Heart left ventricle (tissue), 16 donors: ENCODE measurements at places on chromosomes 13 and 19. TPM values are rescaled to one million over a fixed set of nuclear protein-coding genes. Genes with fewer than 3 reads are reported as not detected.

GRCh38 chr13:35992964-35993363, 138.2 kb downstream of the DCLK1 start:
- no peak for DNase-seq

DNA sequence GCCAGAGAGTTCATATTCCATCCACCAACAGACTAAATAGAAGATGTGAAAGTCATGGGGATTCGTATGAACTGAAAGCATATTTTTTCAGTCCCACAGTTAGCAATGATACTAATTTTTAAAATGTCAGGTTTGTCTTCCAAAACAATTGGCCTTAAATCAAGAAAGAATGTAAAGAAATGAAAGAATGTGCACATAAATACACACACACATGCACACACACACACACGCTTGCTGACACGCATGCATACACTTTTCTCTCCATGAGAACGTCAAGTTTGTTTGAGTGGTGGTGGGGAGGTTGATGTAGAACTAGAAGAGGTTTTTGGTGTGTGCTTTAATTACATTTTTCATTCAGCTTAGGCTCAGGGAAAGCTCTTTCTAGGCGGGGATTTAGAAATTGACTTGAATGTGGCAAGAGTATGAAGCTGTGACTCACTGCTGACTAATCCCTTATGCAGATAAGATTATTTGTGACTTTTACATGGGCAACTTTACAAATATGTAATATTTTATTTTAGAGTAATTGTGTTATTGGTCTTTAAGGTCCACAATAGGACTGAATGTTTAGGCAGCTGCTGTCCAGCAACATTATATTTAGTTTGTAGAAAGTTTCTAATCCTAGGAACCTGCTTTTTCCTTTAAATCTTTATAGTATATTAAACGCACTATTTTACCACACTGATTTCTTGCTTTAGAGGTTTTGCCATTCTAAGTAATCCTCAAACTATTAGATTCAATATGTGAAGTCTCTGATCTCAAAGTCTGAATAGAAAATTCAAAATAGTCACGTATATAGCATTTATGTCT, 18.8 kb downstream of the FLT1 start:
- no peak for DNase-seq

DNA sequence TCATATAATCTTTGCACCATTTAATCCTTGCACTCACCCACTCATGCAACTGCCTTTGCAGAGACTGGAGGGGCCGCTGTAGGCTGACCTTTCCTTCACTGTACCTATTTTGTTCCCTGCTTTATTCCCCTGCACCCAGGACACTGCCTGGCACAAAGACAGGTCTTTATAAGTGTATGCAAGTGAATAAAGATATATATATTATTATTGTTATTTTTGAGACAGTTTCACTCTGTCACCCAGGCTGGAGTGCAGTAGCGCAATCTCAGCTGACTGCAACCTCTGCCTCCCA, 3.8 kb downstream of the ALOX5AP start:
- DNase-seq: no peak

GRCh38 chr13:110177790-110178189, 129.2 kb downstream of the COL4A1 start:
- DNase-seq: no peak

DNA sequence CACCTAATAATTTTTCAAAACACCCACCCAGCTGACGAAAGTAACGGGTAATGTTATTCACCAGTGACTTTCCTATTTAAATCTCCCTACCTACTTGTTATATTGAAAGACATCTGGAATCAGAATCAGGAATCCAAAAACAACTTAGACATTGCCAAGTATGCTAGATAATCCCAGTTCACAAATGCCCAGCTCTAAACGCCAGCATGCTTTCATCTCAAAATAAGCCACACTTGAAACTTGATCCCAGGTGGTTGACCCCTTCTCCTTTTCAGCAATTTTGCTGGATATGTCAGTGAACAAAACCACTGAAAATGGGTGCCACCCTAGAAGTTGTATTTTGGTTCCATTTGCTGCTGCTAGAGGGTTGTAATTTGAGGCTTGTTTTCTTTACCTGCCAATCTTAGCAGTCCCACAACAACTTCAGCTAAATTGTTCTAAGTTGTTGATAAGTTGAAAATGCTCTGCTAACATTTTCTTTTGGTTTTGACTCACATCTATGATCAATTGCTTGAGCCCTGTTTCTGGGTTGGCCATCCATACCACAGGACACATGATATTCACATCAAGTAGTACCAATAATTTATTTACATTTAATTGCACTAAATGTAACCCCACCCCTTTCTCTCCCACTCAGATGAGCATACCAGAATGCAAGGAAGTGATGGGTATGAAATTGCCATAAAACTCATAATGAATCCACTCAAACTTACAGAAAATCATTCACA, 66.4 kb downstream of the DCT start:
- DNase-seq: no peak

DNA sequence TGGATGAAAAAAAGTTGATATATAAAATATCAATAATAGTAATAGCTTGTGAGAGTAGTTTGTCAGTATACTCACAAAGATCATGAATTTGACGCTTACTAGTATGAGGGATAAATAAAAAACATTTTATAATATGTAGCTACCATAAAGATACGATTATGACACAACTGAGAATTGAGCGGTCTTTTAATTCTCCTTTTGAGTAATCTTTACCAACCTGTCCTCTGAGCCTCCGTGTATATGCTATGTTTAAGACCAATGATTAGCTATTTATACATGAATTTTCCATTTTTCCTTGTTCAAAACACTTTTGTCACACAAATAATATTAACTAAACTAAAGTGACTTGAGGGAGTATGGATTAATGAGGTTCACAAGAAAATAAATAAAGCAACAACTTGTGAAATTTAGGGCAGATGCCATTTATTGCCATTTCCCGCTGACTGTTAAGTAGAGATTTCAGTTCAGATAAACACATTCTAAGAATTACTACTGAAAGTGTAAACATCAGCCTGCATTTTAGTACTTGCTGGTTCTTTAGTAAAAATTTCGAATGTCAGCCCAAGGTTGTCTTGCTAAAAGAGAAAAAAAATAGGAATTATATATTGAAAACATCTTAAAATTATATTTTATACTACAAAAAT, 6.2 kb upstream of the IRS2 start:
- no peak for DNase-seq

DNA sequence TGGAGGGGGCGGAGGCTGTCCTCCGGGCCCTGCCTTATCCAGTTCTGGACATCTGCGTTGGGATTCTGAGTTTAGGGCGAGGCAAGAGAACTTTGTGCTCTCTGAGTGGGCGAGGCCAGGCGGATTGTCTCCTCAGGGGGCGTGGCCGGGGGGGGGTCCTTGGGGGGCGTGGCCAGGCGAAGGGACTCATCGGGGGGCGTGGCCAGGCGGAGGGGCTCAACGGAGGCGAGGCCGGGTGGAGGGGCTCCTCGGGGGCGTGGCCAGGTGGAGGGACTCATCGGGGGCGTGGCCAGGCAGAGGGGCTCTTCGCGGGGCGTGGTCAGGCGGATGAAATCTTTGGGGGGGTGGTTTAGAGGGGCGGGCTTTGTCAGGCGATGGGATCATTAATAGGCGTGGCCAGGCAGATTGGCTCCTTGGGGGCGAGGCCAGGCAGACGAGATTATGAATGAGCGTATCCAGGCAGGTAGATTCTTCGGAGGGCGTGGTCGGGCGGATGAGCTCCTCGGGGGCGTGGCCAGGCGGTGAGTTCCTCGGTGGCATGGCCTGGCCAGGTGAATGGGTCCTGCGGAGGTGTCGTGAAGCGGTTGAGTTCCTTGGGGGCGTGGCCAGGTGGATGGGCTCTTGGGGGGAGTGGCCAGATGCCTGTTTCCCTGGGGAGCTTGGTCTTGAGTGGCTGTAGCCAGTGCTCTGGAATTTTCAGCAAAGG, 10.3 kb upstream of the CACNG7 start:
- DNase-seq: no peak

DNA sequence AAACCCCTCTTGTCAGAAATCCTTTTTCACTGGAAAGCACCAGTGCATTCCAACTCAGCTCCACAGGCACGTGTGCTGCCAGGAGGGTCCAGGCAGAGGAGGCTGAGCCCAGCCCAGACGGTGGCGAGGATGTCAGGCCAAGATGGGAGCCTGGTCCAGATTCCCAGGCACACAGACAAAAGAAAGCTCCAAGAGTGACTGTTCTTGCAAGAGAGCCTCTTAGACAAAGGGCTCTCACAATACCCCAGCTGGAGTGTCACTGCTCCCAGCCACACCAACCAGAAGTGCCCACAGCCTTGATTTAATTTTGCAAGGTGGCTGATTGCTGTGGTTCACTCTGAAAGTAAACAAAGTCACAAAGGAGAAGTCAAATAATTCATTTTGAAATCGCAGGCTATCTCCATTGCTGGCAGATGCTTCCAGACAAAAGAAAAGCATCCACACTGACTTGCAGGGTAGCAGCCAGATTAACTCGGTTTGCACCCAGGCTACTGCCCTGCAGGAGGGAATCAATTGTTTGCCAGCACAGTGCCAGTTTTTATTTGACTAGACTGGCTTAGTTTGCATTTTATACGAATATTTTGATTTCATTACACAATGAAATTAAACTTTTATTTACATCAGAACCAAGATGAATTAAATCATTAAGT, 95.1 kb downstream of the RAB20 start:
- no peak for DNase-seq

DNA sequence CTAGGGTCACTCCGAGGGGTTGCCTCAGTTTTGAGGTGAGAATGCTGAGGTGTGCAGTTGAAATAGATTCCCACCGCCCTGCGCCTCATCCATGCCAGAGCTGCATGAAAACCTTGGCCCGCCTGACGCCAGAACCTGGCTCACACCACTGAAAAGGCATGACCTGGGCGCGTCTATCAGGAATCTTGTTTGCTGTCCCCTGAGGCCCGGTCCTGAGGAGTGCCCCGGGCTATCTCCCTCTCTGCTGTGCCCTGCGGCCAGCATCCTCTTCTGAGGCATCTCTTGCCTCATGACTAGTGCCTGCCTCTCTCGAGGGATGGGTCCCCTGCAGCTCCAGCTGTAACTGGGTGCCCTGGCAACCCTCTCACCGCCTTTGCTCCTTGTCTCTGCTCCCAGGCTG, 28.1 kb downstream of the SMARCA4 start:
- DNase-seq: no peak

The FGF21 gene
- total RNA-seq: not detected

The TRMT1 gene
- 16.2 TPM for total RNA-seq

The LYPD3 gene
- total RNA-seq: not detected

The CYP4F2 gene
- not detected for total RNA-seq

The SOX1 gene
- not detected for total RNA-seq

The EPSTI1 gene
- 4.0 TPM for total RNA-seq

The HIPK4 gene
- total RNA-seq: not detected

The SYDE1 gene
- total RNA-seq: 18.4 TPM

The CGB5 gene
- not detected for total RNA-seq
